ENCODE measurements at places on chromosomes 13 and 19.
A peak's percentile ranks its signal among the peaks of the same experiment; 100 is the strongest.

DNA sequence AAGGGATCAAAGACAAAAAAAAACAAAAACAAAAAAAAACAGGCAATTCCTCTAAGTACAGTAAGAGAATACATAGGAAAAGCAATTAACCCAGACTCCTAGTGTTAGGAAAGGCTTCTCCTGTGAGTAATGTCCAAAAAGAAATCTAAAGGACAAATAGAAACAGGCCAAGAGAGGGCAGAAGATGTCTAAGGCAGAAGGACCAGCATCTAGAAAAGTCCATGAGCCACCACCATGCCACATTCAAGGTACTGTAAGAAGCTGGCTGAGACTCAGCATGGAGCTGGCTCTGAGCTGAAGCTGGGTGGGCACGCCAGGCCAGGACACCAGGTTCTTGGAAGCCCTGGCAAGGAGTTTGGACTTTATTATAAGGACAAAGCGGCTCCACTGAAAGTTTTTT is 118.1 kb upstream of the FRY start:
- DNase-seq = no peak

DNA sequence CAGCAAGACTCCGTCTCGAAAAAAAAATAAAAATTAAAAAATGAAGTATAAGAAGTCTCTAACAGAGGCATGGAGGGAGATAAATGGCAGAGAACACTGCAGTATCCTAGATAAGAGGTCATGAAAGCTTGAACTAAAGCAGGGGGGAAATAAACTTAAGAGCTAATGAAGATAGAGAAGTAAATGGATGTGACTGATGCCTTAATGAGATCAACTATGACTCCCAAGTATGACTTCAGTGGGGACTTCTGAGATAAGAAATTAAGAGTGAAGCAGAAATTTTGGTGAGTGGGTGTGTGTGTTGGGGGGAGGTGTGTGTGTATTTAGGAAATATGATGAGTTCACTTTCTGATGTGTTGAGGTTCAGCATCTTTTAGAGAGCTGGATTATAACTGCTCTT is 55.1 kb downstream of the DIAPH3 start:
- DNase-seq = no peak

DNA sequence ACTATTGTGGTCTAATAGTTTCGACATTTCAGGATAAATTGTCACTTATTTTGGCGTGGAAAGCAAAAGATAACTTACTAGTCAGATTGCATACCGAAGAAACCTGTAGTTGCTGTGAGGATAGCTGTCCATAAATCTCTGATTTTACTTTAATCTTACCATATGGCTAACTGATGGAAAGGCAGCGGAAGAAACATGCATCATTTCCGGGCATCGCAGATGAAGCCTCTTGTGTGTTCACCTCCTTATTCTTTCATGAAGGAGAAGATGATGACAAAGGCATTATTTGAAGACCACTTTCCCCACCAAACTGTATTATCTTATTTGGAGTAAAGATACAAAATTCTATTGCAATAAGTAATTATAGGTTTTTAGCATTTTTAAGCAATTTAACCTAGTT is 763.6 kb upstream of the SLITRK6 start:
- no peak for DNase-seq

- no peak for DNase-seq
Measured at GRCh38 chr19:1237754-1238368, at the start of gene CBARP. CBARP (minus strand) TSS chr19:1238005; CDS start chr19:1236100, 1,905 bp downstream.

DNA sequence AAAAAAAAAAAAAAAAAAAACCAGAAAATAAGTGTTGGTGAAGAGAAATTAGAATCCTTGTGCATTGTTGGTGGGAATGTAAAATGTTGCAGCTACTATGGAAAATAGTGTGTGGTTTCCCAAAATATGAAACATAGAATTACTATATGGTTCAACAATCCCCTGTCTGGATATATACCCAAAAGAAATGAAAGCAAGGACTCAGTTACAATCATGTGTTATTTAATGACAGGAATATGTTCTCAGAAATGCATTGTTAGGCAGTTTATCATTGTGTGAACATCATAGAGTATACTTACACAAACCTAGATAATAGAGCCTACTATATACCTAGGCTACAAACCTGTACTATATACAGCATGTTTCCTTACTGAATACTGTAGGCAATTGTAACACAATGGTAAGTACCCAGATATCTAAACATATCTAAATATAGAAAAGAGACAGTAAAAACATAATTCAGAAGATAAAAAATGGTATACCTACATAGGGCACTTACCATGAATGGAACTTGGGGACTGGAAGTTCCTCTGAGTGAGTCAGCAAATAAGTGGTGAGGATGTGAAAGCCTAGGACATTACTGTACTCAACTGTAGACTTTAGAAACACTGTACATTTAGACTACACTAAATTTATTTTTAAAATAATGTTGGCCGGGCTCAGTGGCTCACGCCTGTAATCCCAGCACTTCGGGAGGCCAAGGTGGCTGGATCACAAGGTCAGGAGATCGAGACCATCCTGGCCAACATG is 25.7 kb upstream of the SLC7A1 start:
- DNase-seq = no peak

- DNase-seq = no peak
Measured at GRCh38 chr13:109145631-109146030, 516.2 kb downstream of the MYO16 start.

DNA sequence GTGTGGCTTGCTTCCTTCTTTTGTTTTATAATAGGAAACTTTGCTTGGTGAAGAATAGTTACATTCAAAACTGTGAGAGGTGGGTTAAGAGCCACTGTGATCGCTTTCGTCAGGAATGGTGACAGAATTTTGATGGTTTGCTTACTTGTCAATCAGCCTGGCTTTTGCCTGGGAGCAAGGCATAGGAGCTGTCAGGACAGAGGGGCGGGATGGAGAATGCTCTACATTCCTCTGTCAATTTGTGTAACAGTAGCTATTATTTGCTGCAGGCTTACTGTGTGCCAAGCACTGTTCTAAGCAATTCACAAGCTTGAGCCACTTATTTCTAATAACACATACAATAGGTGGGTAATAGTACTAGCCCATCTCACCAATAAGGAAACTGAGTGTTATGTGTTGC is 28.1 kb upstream of the TNFSF11 start:
- DNase-seq = no peak

DNA sequence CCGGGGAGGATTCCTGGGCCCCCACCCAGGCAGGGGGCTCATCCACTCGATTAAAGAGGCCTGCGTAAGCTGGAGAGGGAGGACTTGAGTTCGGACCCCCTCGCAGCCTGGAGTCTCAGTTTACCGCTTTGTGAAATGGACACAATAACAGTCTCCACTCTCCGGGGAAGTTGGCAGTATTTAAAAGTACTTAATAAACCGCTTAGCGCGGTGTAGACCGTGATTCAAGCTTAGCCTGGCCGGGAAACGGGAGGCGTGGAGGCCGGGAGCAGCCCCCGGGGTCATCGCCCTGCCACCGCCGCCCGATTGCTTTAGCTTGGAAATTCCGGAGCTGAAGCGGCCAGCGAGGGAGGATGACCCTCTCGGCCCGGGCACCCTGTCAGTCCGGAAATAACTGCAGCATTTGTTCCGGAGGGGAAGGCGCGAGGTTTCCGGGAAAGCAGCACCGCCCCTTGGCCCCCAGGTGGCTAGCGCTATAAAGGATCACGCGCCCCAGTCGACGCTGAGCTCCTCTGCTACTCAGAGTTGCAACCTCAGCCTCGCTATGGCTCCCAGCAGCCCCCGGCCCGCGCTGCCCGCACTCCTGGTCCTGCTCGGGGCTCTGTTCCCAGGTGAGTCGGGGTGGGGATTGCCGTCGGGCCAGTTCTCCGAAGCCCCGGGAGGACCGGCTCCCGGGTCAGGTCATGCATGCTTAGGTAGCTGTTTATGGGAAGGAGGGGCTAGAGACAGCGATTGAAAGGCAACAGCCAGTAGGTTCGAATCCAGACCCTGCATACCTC is at the start of gene ICAM1:
TSS of gene ICAM1 (plus strand) at position 505 of the 779 bp plus-strand sequence. CDS start at position 545, 40 bp downstream.
- peak; percentile 66 for DNase-seq

GRCh38 chr13:45373162-45373547 is 32.2 kb upstream of the TPT1 start:
- DNase-seq = no peak

DNA sequence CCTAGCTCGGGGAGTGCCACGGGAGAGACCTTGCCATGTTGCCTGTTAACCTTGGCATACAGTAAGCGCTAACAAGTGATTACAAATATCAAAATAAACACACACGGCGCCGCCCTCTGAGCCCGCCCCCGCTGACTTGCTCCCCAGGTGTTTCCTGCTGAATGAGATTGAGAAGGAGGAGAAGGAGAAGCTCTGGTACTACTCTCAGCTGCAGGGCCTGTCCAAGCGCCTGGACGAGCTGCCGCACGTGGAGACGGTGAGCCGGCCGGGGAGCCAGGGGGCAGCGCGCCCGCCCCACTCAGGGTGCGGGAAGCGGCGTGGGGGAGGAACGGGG is 5.0 kb downstream of the APC2 start:
- no peak for DNase-seq

DNA sequence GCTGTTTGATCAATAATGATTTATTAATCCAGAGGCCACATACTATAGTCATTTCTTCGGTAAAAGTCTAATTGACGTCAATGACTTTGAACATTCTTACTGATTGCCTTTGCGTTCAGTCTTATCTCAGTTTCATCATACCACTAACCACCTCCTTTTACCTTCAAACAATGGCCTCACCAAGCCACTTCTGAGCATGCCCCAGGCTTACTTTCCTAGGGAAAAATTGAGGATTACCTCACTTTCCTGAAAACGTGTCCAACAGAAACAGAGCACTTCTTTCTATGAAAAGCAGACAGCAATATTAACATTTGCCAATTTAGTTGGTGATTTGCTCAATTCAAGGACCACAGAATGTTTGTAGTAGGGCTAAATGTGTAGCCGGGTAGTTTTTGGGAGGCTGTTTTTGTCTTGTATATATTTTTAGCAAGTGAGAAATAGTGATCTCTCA is 157.6 kb downstream of the KLF5 start:
- no peak for DNase-seq

- no peak for DNase-seq
Measured at GRCh38 chr13:33434676-33435075, 149.1 kb upstream of the STARD13 start.

GRCh38 chr13:46071590-46072249 is 19.2 kb upstream of the ZC3H13 start:
- DNase-seq = no peak

DNA sequence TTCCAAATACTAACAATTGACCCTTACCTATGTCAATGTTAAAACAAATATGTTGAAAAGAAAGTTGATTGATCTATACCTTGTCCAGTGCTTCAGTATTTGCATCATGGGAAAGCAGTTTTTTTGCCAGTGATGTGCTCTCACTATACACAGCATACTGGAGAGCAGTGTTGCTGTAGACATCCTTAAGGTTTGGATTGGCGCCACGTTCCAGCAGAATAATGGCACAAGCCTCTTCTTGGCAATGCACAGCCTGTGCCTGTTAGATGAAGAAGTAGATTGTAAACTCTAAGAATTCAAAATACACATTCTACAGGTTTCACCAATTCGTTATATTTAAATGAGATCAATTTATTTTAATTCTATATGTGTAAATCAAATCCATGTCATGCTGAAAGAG is 43.9 kb upstream of the C1QTNF9B start:
- DNase-seq = no peak

DNA sequence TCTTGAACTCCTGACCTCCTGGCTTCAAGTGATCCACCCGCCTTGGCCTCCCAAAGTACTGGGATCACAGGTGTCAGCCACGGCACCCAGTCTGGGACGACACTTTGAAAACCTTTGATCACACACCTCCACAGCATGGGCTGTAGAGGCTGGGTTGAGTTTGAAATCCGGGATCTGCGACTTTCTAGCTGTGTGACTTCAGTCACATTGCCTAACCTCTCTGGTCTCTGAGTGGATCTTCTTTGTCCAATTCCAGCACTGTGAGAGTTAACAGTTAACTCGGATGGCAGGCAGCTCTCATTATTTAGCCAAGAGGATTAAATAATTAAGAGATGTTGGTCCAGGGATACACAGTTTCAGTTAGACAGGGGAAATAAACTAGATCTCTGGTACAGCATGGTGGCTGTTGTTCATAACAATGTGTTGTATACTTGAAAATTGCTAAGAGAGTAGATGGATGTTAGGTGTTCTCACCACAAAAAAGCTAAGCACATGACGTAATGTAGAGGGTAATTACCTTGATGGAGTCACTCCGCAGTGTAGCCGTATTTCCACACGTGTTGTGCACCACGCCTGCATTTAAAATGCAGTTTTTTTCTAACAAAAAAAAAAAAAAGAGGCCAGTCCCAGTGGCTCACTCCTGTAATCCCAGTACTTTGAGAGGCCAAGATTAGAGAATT is 1.9 kb downstream of the GALP start:
- DNase-seq = no peak

GRCh38 chr13:33640832-33641231 is 177.1 kb upstream of the RFC3 start:
- no peak for DNase-seq

DNA sequence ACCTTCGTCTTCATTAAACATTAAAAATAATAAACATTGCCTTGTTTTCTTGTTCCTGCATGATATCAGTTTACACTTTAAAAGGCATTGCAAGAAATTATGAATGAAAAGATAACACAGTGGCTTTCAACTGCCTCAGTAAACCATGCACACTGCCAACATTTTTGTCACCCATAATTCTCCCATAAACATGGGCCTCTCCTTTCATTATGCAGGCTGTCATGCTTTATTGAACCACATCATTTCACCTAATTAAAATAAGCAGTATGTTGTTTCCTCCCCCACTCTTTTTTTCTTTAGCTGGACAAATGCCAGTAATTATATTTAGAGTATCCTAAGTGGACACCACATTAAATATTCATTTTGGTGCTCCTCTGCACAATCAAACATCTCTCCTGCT is 1566.5 kb upstream of the SLC10A2 start:
- no peak for DNase-seq

DNA sequence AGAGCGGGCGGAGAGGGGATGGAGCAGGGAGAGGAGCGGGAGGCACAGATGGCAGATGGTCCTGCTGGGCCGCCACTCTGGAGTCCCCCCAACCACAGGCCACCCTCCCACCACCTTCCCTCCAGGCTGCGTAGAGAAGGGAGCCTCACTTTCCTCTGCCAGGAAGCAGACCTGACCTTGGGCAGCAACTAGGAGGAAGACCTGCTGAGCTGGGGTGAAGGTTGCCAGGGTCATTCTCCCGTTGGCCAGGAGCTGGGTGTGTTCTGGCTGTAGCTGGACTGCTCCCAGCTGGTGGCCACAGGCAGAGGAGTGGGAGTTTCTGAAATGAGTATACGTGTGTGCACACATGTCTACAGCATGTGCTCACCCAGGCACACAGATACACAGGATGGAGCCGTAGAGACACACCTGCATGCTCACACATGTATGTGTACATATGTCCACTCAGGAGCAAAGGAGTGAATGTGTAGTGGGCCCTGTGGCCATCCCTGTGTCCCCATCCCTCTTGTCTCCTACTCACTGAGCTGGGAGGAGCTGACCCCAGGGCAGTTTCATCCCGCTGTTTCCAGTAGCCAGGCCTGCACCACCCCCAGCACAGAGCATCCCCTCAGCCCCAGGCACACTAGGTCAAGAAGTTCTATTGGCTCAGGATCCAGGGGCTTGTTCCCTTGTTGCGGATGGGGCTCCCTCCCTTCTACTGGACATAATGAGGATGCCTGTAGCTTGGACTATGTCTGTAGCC is 53.0 kb downstream of the CHST8 start:
- no peak for DNase-seq
